ENCODE measurements at places on chromosomes 1 and 21. TPM values are rescaled to one million over a fixed set of nuclear protein-coding genes. Genes with fewer than 3 reads are reported as not detected.

C4BPB gene
- 0.71 TPM for total RNA-seq

LRRC39 gene
- 1.7 TPM for total RNA-seq

DNA sequence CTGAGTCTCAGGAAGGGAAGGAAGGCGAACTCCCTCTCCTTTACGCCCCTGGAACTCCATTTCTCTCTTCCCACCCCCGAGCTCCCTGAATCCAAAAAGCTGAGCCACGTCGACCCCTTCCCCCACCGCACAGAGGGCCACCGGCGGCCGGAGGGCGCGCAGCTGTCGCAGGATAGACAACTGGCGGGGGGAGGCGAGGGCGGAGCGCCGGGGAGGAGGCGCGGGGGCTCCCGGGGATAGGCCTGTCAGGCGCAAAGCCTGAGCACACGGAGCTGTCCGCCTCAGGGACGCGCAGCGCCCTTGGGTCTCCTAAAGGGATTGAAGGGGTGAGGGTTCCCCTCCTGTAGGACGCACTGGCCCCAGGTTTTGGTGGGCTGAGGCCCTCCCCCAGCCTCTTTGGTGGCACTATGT is 752 bp upstream of the ACTA1 start:
- H3K36me3 ChIP-seq = peaks cover 1% of the 10 kb centered on the region
- H3K27ac ChIP-seq = no peak overlapping the region
- H3K4me1 ChIP-seq = peaks cover 9% of the 10 kb centered on the region
- peaks cover 76% of the 10 kb centered on the region for H3K27me3 ChIP-seq

DNA sequence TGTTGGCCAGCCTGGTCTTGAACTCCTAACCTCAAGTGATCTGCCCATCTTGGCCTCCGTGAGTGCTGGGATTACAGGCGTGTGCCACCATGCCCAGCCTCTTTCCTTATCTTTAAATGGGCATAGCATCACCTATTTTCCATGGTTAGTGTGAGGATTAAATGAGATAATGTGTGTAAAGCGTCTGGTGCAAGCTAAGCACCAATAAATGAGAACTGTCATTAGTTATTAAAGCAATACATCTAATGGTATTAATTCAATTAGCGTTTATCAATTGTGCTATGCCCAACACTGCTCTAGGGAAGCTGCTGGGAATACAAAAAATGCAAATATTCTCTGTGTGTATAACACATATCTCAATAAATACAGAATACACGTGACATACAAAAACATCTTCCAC is 10.0 kb downstream of the EXOC8 start:
- H3K4me1 ChIP-seq = no peaks in the 10 kb centered on the region
- no peaks in the 10 kb centered on the region for H3K27me3 ChIP-seq
- no peak for DNase-seq

- no peaks in the 10 kb centered on the region for H3K36me3 ChIP-seq
- DNase-seq = peak; percentile 70
- no peaks in the 10 kb centered on the region for H3K27me3 ChIP-seq
- no peak overlapping the region for H3K27ac ChIP-seq
- H3K4me1 ChIP-seq = no peaks in the 10 kb centered on the region
- H3K4me3 ChIP-seq = peak overlapping the region; percentile 44
Measured at GRCh38 chr1:223748773-223749733, 36.7 kb downstream of the CAPN2 start.

DNA sequence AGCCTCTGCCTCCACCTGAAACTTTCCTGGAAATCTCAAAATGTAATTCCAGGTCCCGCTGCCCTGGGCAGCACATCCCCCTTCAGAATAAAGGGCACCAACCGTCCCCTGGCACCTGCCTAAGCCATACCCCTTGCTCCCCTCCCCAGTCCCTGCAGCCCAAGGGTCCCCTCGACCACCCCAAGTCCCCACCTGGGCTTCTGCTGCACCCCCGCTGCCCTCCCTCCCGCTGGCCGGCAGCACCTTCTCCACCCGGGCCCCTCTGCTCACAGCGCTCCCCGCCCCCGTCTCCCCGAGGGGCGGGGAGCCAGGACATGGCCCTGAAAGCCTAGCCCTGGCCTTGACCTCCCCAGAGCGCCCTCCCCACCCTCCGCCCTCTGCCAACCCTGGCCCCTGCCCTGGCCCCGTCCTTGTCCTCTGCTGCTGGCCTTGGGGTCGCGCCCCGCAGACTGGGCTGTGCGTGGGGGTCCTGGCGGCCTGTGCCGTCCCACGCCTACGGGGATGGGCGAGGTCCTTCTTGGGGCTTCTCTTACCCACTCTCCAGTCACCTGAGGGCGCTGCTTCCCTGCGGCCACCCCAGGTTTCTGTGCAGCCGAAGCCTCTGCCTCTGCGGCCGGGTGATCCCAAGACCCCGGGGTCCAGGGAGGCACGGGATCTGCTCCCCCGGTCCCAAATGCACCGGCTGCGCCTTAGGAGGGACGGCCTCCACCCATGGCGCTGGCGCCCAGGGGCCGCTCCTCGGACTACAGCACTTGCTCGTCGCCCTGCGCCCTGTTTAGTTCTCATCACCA is 41.7 kb downstream of the WDR4 start:
- peaks cover 27% of the 10 kb centered on the region for H3K4me1 ChIP-seq
- H3K27me3 ChIP-seq = no peaks in the 10 kb centered on the region
- no peak for DNase-seq
- peaks cover 40% of the 10 kb centered on the region for H3K36me3 ChIP-seq
- no peak overlapping the region for H3K27ac ChIP-seq

DNA sequence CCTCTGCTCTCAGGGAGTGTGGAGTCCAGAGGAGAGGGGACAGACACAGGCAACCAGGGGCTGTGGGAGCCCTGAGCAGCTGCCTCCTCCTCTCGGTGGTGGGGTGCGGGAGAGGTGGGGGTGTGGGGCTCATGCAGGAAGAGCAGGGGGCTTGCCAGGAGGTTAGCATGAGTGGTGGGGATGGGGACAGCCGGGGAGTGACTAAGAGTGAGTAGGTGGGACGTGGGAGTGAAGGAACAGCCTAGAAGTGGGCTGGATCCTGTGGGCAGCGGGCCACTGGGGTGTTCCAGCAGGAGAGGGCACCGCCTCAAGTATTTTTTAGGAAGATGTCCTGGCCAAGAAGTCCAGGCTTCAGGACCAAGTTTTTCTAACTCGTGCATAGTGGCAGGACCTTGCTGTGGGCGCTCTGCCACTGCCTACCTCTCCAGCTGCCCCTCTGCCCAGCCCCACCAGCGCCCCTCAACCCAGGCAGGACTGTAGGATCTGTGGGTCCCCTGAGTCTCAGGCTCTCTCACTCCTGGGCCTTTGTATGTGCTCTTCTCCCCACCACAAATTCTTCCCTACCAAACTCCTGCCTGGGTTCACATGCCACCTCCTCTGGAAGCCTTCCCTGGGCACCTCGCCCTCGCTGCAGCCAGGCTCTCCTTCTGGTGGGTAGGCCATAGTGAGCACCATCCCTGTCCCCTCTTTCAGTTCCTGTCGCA is 18.8 kb upstream of the LHX4 start:
- H3K36me3 ChIP-seq = no peaks in the 10 kb centered on the region
- H3K27me3 ChIP-seq = no peaks in the 10 kb centered on the region
- DNase-seq = no peak
- peaks cover 6% of the 10 kb centered on the region for H3K4me1 ChIP-seq
- no peak overlapping the region for H3K4me3 ChIP-seq

DNA sequence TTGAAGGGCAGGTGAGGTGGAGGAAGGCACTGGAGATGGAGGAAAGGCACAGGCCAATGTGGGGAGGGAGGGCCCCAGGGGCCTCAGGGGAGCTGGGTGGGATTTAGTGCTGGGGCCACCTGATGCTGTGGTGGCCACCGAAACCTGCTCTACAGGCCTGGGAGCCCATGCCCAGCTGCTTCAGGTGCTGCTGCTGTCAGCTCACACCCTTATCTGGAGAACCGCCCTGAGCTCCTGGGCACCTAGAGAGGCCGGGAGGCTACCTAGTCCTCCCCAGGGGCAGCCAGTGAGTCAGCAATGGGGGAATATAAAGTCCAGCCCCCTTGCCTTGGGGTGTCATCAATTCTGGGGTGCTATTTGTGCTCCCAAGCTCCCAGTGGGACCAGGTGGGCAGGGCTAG is 12.2 kb downstream of the FAM131C start:
- no peaks in the 10 kb centered on the region for H3K4me1 ChIP-seq
- H3K27ac ChIP-seq = no peak overlapping the region
- H3K27me3 ChIP-seq = peaks cover 34% of the 10 kb centered on the region
- H3K4me3 ChIP-seq = no peak overlapping the region
- DNase-seq = no peak
- H3K36me3 ChIP-seq = no peaks in the 10 kb centered on the region

GRCh38 chr1:168360151-168361021 is 79.7 kb downstream of the TBX19 start:
- no peak for DNase-seq
- H3K4me1 ChIP-seq = no peaks in the 10 kb centered on the region
- H3K4me3 ChIP-seq = no peak overlapping the region
- H3K27me3 ChIP-seq = no peaks in the 10 kb centered on the region
- no peak overlapping the region for H3K27ac ChIP-seq
- no peaks in the 10 kb centered on the region for H3K36me3 ChIP-seq

DNA sequence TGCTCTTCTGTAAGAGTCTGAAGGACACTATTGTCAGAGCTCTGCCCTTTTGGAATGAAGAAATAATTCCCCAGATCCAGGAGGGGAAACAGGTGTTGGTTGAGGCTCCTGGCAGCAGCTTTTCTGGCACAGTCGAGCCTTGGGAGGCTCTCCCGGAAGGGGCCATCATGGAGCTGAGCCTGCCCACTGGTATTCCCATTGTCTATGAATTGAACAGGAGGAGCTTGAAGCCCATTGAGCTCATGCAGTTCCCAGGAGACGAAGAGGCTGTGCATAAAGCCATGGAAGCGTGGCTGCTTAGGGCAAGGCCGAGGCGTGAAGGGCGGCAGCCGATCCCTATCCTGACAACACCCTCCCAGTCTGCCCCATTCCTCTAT is 26.6 kb downstream of the UBE4B start:
- no peak overlapping the region for H3K4me3 ChIP-seq
- no peaks in the 10 kb centered on the region for H3K27me3 ChIP-seq
- no peak overlapping the region for H3K27ac ChIP-seq
- no peak for DNase-seq
- no peaks in the 10 kb centered on the region for H3K4me1 ChIP-seq
- H3K36me3 ChIP-seq = peaks cover 8% of the 10 kb centered on the region

DNA sequence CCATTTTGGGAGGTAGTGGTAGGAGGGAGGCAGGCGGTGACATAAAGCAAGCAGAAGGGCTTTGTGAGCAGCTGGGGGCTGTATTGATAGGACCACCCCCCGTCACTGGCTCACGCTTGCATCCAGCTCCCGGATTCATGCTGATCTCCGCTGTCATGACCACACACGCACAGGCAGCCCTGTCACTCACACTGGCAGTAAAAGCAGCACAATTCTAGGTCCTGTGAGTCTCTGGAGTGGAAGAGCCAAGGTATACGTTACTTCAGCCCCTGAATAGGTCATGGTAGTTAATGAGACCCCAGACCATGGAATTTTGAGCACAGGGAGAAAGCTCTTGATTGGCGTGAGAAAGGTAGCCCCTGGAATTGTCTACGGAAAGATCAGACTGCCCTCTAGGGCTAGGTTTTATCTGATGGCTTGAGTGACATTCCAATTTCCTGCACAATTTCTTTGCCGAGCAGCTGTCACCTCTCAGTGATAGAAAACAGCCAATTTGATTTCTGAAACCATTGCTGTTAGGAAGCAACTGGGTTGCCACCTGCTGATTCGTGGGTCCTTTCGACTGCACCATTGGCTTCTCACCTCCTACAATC is 5.4 kb downstream of the OR2B11 start:
- DNase-seq = no peak
- no peaks in the 10 kb centered on the region for H3K4me1 ChIP-seq
- H3K36me3 ChIP-seq = no peaks in the 10 kb centered on the region
- H3K27ac ChIP-seq = no peak overlapping the region

Data from thymus (tissue), 14 donors.